ENCODE measurements at places on chromosomes 6 and 20.
A peak's percentile ranks its signal among the peaks of the same experiment; 100 is the strongest.

DNA sequence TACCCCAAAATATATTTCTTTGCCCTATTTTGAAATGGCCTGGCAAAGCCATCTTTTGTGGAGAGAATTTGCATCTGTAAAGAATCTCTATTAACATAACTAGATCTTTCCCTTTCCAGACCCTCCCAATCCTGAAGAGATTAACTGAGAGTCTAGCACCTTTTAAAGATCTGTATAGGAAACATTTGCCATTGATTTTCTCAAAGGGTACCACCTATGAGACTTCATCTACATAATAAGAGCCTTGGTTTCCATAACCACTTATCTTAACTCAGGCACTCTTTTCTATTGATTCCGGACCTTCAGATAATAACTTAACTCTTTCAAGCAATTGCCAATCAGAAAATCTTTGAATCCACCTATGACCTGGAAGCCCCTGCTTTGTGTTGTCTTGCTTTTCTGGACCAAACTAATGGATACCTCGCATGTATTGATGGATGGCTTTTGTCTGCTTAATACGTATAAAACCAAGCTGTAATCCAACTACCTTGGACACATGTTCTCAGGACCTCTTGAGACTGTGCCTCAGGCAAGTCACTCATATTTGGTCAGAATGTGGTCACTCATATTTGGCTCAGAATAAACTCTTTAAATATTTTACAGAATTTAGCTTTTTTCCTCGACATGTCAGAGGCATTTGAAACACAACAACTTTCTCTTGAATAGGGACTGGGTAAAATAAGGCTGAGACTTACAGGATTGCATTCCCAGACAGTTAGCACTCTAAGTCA, 31.4 kb downstream of the SLC22A2 start:
- no peak for DNase-seq

GRCh38 chr6:148076051-148076450, 266.6 kb upstream of the SASH1 start:
- DNase-seq: no peak

GRCh38 chr20:9412309-9412708, 102.1 kb upstream of the LAMP5 start:
- DNase-seq: no peak

DNA sequence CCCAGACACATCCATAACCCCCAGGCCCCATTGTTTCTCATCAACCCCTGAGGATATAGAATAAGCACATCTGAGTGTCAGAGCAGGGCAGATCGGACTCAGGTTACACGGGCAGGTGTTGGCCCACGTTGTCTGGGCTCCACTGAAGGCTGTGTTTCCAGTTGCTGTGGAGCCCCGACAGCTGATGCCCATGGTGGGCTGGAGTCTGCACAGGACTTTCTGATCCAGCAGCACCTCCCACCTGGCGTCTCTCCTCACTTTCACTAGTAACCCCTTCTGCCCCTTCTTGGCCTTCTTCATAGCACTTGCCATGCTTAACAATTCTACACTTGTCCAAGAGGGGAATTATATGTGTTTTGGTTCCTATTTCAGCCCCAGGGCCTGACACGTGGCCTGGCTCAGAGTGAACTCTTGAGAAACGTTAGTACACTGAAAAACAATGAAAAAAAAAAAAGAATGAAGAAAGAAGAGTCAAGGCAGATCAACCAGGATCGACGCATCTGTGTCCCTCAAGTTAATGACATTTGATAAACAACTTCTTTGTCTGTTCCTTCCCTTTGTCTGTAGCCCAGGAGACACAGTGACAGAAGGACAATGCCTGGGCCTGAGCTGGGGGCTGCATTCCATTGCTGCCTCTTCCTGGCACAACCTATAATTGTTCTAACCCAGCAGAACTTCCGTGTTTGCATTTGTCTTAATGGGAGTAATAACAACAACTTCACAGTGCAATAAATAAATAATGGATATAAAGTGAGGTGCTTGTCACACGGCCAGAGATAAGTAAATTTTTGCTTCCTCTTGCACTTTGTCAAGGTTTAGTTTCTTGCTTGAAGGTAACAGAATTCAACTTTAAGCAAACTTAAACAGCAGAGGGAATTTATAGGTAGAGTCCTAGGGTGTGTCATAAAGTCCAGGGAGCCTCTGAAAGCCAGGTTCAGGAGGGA, 224.2 kb upstream of the SSTR4 start:
- DNase-seq: no peak

DNA sequence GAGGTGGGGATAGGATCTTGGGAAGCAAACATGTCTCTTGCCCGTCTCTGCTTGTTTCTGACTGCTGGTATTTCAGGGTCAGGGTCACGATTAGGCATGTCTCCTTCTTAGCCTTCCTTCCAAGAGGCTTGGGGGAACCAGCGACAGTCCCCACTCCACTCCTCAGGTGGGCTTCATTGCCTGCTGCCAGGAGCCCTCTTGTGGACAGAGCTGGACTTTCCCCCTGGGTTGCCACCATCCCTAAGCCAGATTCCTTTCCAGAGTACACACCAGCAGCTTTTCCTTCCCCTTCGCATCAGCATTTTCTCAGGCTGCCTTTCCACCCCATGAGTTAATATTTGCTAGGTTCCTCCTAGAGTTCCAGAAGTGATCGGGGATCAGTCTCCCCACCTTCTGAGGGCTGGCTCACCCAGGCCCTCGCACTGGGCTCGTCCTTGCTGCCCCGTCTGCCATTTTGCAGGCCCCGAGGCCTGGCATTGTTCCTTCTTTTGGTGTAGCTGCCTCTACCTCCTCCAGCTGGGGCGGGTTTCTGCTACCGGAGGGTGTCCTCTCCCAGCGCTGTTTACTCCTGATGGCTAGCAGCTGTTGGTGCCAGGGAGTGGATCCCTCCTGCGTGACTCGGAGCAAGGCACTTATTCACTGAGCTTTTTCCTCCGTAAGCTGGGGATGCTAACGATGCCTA, 8.8 kb upstream of the C20orf144 start:
- DNase-seq: peak; percentile 72

GRCh38 chr20:16821211-16822089, 73.3 kb downstream of the OTOR start:
- peak; percentile 30 for DNase-seq

DNA sequence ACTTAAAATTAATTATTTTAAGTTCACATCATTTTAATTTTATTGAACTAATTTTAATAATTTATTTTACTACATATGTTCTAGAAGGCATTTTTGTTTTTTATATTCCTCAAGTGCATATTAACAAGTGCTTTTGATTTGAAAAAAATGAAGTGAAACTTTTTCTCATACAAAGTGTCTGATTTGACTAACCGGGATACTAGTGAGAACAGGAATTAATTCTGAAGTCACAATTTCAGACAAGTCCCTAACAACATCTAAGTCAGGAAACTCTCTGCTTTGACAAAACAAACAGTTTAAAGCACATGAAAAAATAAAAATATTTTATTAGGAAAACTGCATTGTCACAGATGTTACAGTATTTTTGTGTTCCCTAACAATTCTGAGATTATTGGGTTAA, 1166.3 kb upstream of the CITED2 start:
- no peak for DNase-seq

GRCh38 chr6:76326871-76327270, 254.4 kb upstream of the IMPG1 start:
- DNase-seq: no peak

GRCh38 chr6:7721649-7722048, 4.2 kb upstream of the BMP6 start:
- peak; percentile 32 for DNase-seq

DNA sequence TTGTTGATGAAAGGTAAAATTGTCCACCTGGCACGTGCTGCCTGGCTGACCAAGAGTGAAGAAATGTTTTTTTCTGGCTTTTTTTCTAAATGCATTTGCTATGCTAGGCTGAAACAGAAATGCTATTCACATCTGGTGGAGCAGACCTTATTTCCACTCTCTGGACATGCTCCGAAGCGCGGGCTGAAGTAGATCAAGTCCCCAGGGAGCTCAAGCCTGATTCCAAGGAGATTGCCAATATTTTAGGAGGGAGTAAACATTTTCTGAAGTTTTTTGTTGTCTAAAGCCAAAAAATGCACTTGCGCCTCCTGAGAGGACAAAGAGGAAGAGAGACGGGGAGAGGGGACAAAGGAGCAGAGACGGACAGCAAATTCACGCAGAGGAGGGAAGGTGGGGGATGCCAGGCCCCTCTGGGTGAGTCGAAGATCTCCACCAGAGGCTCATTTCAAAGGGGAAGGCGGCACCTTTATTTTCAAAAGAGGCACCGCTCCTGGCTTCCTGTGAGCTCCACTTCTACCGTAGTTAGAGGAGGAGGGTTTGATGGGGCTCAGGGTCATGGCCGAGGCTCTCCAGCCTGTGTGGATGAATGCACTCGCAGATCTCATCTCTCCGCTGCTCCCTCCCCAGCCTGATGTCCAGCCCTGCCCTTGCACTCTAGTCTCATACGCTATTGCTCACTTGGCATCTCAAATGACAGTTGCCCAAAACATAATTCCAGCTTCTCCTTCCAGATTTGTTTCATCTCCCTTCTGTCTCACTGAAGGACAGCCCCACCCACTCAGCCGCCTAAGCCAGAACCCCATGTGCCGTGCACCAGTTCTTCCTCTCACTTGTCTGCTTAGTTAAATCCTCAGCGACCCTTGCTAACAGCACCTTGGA, 23.1 kb upstream of the SMOC2 start:
- DNase-seq: no peak

Measured in germinal center (tissue), 1 donor.